ENCODE measurements at places on chromosomes 3 and 15.

DNA sequence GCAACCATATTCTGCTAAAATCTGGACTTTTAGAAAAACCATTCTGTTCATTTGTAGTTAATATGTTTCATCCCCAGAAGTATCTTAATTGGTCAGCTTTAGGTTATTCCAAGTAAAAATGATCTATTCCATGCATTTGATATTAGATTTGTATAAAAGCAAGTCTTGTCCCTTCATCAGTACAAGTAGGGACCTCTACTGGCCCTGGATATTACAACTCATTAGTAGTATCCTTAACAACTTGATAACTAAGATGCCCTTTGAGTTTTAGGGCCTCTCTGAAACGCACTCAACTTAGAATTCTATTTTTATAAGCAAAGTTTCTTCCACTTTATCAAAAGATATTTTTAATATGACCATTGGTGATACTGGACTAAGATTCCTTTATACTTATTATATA lies 25.3 kb upstream of the SELENOT start:
- DNase-seq: no peak

GRCh38 chr3:195069501-195070251 lies 201.3 kb downstream of the XXYLT1 start:
- no peak for DNase-seq

DNA sequence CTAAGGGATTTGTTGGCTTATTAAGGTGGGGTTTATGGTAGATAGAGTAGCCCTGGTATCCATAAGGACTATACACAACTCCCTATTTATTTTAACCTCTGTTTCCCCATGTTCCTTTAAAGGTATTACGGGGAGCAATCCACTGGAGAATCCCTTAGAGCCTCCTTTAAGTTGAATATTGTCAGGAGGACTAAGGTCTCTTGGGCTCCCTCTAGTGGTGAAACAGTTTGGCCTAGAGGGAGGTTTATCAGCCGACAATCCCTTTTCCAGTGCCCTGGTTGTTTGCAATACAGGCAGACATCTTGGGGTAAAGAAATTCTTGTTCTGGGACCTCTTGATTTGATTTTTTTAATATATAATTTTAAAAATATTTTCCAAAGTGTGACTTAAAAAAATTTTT lies 12.9 kb downstream of the OPA1 start:
- DNase-seq: peak; percentile 65

DNA sequence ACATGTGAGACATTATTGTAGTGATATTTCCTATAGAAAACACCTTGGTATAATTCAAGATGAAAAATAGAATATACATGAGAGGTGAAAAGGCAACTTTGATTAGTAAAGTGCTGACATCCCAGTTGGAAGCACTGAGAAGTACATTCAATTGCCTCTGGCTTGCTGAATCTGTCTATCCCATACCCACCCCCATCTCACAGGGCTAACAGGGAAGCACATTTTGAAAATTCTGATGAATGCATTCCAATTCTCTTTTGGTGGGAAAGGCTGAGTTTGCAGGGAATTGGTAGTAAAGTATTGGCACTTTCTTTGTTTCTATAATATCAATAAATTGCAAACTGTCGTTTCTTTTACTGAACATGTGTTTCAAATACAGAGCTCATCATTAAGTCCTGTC lies 122.9 kb downstream of the MBNL1 start:
- DNase-seq: no peak

DNA sequence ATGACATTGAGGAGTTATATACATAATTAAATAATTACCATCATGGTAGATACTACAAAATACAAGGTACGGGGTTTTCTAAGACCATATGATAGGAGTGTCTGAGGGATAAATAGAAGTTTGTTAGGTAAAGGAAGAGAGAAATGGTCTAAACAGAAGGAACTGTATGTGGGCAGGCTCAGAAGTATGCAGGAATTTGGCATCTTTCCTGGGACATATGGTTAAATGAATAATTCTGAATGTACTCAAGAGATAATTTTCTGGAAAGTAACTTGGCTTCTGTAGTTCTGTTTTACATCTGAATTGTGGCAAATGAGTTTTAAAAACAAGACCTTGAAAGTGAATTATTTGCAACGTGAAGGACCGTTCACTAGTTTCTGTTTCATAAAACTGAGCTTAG lies 17.5 kb downstream of the LMCD1 start:
- DNase-seq: no peak
